Epithelial cell of alveolus of lung (primary cell): ENCODE measurements at places on chromosomes 1 and 21. TPM values are rescaled to one million over a fixed set of nuclear protein-coding genes. Genes with fewer than 3 reads are reported as not detected.

The ZNF683 gene
- not detected in 2 replicates for total RNA-seq

The LEMD1 gene
- not detected in 2 replicates for total RNA-seq

The GALNT2 gene
- 72.7 and 85.6 TPM in 2 replicates for total RNA-seq

The TMEM240 gene
- total RNA-seq = 4.4 and 10.3 TPM in 2 replicates

The CLEC20A gene
- 0.13 TPM in 1 of 2 replicates, not detected in the other for total RNA-seq

The BRDT gene
- not detected in 2 replicates for total RNA-seq

The A3GALT2 gene
- total RNA-seq = 1.0 TPM in 1 of 2 replicates, not detected in the other
